H54 (cell line): ENCODE measurements at places on chromosomes 7 and 10.

- no peak for DNase-seq
Measured at GRCh38 chr7:26813432-26813831, 51.0 kb downstream of the SKAP2 start.

GRCh38 chr10:70742537-70743429 is 42.4 kb downstream of the TBATA start:
- DNase-seq, result no peak

DNA sequence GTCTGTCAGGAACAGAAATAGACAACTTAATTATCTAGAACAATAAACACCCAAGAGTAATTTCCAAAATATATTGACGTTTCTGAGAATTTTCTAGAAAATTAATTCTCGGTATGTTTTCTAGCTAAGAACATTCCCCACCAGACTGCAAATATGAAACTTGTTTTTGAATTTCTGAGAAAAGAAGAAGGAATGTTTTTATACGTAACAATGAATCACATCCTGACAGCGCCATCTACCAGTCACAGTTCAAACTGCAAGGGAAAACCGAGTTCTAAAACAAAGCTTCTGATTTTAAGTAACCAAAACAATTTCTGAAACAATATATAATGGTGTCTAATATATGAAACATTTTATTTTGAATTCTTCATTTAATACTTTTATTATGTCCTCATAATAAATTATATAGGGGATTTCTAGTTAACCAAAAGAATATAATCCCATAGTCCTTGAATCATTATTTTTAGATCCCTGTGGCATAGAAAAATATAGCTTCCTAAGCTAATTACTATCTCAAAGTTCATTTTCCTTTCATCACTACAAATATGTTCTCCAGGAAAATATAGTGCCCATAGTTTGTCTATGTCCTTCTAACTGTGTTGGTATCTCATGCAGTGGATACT is 34.5 kb upstream of the MEOX2 start:
- DNase-seq, result peak; percentile 7

- DNase-seq, result no peak
Measured at GRCh38 chr7:142593106-142593505, 156.2 kb upstream of the PRSS1 start.

DNA sequence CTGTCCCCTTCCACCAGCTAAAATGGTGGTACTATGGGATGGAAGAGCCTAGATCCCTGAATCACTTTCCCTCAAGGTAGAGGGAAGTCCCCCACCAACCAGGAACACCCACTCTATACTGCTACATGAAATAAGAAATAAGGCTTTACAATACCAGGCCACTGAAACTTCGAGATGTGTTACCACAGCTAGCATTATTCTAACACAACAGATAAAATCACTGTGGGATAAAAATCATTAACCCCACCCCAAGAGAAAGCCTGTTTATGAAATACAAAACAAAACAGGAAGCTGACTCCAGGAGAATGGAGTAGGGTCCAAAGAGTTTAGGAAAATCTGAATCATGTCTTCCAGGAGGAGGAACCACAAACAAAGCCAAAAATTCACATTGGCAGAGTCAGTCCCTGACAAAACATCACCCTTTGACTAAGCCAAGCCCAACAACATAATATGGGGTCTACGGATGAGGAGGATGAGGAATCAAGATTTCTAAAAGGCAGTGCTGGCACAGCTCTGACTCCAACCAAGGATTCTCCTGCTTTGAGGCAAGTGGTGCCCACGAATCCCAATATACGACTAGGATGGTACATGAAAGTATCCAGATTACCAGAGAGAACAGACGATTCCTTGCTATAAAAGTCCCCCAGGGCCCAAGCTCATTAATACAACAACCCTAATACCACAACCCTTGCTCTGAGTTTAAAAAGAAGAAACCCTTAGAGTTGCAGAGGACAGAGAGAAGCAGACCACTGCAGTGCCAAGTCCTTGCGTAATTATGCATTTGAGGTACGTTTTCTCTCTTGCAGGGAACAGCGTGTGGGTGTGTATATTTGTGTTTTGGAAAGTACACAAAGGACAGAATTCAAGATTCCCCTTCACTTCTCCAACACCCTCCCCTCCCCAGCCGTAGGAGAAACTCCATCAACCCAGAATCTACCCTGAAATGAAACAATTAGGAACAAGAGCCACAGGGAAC is 23.7 kb downstream of the XPNPEP1 start:
- DNase-seq, result no peak

GRCh38 chr10:60222047-60222446 is 167.6 kb downstream of the ANK3 start:
- DNase-seq, result no peak

DNA sequence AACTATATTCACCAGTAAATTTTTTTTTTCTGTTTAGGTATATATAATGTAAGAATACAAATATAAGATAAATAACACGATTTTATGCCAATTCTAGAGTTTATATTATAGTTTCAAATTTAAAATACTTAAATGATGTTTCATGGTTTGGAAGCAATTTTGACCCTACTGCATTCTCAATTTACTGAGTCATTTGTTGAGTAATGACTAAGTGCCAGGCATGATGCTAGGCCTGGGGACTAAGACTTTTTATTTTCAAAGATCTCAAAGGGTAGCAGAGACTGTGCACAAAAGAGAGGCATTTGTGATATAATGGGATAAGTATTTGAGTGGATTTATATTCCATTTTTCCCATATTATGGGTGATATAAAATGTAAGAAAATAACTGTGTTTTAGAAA is 78.9 kb upstream of the SMIM30 start:
- DNase-seq, result no peak

DNA sequence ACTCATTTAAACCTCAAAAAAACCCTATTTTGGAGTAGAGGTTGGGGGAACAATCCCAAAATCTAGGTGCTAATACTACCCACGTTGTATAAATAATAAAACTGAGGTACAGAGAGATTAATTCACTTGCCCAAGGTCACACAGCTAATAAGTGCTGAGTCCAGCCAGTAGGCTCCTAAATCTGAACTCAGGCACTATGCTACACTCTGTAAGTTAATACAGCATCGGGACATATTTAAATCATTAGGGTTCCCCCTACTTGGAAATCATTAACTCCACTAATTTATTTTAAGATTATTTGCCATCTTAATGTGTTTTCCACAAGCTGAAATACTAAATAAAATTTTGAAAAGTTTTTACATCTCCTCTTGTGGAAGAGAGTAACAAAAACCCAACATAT is 24.2 kb downstream of the PIP4K2A start:
- no peak for DNase-seq

GRCh38 chr10:127429601-127430312 is 119.4 kb upstream of the NPS start:
- DNase-seq, result no peak

- no peak for DNase-seq
Measured at GRCh38 chr7:2066251-2066919, 166.4 kb downstream of the MAD1L1 start.

DNA sequence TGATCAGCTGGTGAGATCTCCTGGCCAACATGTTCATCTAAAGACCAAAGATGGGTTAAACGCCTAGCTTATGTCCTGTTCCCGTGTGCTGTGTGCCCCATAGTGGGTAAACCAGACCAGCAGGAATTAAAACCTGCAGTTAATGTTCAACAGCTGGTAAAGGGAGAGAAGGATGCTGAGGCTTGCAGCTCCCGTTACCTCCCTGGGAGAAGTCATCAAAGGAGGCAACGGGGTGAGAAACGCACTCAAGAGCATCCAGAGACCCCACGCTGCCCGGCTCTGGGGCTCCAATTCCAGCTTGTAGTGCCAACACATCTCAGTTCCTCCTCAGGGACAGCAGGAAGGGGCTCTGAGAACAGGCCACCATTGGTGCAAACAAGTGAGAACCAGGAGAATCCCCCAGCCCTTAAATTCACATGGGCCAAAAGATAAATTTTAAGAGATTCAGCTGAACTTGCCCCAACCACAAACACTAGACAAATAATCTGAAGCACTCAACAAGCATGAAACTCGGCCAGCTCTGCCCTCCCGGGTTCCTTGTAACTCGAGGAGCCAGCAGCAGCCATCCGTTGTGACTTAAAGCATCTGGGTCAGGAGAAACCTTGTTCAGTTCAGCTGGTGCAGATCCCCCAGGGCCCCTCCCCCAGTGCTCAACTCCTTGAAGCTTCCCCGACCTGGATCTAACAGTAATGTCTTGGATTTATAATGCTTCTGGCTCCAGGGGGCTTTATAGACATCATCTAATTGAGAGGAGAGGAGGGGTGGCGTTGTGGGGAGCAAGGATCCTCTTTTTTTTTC is 29.4 kb downstream of the FAM241B start:
- no peak for DNase-seq

- no peak for DNase-seq
Measured at GRCh38 chr7:31336202-31337001, 4.1 kb downstream of the NEUROD6 start.
